ENCODE measurements at places on chromosomes 4 and X.

DNA sequence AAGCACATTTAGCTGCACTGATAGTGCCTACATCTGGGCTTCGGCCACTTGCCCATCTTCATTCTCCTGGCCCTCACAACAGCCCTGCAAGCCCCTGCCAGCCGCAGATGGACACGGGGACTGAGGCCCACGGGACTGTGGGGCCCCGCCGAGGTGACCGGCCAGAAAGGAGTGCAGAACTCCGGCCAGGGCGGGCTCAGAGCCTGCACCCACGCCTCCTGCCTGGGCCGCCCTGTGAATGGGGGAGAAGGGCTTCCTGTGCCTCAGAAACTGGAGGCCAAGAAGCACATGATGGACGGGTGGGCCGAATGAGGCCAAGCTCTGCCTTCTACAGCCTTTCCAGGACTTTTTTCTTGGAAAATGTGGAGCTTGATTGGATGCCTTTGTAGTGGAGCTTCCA is 35.7 kb upstream of the HGFAC start:
- DNase-seq, result no peak

- DNase-seq, result no peak
Measured at GRCh38 chrX:133601116-133601515, 185.8 kb upstream of the GPC4 start.

- DNase-seq, result no peak
Measured at GRCh38 chr4:169644802-169645201, 24.4 kb downstream of the CLCN3 start.

- no peak for DNase-seq
Measured at GRCh38 chrX:18931972-18932371, 51.9 kb downstream of the PHKA2 start.

DNA sequence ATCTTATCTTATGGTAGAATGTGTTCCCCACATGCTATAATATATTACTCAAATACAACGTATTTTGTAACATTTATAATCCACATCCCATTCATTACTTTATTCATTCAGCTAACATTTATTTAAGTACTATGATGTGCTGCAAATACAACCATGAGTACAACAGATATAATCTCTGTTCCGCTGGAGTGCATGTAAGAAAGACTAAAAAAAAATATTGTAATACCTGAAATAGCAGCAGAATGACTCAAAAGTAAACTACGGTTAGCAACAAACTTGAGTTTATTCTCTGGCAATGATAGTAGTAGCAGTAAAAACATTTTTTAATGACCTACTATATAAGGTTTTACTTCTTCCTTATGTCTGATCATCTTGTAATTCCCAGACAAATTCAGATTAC is 1776.3 kb downstream of the STIM2 start:
- DNase-seq, result no peak

GRCh38 chr4:176499518-176499917 is 179.8 kb downstream of the SPCS3 start:
- no peak for DNase-seq

DNA sequence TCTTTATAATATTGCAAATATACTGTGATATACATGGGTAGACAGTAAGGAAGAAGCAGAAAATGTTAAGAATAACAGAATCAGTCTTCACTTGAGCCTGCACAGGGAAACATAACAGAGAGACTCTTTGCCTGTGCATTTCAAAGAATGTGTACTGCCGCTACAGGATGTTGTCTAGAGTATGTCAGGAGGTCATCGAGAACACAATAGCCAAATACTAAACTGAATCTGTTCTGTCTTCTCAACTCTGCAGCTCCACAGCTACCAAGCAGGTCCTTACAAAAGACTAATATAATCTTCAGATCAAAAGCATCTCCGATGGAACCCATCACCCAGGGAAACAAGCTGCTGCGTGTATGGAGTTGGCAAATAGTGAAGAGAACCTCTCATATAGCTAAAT is 471.5 kb downstream of the PCDH10 start:
- DNase-seq, result no peak

GRCh38 chr4:7863911-7864681 is 75.6 kb downstream of the AFAP1 start:
- no peak for DNase-seq

GRCh38 chrX:7983581-7983980 is 56.4 kb upstream of the PNPLA4 start:
- no peak for DNase-seq

DNA sequence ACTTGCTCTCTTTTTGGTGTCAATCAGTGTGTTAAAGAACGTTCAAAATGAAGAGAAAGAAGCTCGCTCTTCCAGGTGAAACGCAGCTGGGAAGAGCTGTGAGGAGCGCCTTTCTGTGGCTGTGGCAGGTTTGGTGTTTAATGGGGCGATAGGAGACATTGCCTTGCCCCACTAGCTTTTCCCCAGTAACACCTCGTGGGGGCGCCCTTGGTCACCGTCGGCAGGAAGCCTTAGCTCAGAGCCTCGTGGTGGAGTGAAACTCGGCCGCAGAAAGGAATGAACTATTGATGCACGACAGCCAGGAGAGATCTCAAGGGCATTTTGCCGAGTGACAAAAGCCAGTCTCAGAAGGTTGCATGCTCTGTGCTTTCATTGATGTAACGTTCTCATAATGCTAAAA is 65.1 kb downstream of the GPR143 start:
- no peak for DNase-seq

DNA sequence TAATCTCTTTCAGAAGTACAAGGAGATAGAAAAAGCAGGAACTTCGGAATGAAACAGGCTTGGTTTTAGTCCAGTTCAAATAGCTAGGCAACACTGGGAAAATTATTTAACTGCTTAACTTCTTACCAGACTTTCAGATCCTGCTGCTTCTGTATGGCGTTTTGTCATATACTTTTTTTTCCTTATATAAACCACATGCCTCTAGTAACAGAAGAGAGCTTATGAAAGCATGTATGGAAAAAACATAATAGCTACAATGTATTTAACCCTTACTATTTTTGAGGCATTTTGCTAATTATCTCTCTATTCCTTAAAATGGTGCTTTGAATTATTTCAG is 439.6 kb downstream of the INPP4B start:
- DNase-seq, result no peak

DNA sequence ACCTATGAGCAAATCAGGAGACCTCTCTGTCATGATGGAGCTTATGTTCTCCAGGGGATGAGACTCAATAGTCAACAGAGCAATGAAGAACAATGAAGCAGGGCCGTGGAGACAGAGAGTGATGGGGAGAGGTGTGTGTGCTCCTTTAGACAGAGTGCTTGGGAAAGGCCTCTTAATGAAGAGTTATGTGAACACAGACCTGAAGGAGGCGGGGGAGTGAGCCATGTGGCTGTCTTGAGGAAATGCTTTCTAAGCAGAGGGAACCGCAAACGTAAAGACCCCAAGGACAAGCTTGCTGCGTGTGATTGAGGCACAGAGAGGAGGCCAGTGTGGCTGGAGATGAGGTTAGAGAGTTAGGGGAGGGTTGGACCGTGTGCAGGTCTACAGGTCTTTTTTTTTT is 53.1 kb downstream of the CHRNA9 start:
- DNase-seq, result no peak

GRCh38 chrX:69109706-69110105 is 55.5 kb downstream of the PJA1 start:
- no peak for DNase-seq

- no peak for DNase-seq
Measured at GRCh38 chrX:119495734-119496726, 27.8 kb downstream of the SLC25A5 start.

DNA sequence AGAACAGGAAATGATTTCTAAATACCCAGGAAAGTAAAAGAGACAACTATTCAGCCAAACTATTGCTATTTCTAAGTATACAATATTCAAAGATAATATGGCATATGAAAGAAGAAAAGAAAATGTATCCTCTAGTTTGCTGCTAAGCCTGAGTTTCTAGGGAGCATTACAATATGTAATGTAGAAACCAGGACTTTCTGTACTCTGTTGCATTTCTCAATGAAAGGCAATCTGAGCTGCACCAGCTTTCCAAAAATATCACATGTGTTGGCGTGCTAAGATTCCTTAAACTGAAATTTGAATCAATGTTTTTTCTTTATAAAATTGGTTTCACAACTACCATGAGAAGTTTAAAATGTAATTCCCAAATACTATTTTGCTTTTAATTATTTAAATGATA is 129.6 kb downstream of the ANK2 start:
- no peak for DNase-seq

GRCh38 chrX:12423346-12423745 is 285.1 kb downstream of the FRMPD4 start:
- DNase-seq, result no peak

GRCh38 chrX:68354879-68355628 is 78.2 kb downstream of the OPHN1 start:
- DNase-seq, result no peak

- DNase-seq, result no peak
Measured at GRCh38 chr4:63607169-63607872, 801.9 kb downstream of the TECRL start.

DNA sequence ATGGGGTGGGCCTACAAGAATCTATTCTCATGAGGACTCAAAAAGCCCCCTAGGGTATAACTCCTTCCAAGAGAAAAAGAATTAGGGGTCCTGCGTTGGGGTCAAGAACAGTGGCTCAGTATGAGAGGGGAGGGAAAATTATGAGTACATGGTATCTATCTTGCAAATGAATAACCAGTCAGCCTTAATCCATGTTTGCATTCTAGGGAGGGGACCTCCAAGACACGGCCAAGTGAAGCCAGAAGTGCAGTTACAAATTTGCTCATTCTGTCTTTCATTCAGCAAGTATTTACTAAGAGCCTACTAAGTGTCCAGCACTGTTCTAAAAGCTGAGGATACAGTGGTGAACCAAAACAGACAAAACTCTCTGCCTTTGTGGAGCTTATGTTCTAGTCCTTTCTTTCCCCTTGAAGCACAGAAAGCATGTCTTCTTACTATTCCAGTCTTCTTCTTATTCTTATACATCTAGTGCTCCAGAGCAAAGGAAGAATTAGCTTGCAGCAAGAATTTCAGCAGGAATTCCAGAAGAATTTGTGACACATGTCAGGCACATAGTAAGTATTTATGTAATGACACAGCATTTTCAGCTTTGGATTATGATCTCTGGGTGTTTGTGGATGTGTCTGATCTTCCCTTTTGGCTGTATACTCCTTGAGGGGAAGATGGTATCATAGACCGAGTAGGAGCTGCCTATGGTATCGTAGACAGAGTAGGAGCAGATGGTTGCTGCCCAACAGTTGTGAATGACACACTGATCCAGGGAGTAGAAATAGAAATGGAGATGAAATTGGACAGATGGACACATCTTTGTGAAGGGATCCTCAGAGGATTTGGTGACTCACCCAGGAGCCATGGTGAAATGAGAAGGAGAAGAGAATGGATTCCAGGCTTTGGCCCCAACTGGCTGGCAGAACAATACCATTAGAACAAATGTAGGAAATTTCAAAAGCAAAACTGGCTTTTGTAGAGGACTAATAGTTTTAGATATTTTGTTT is 75.9 kb downstream of the COQ2 start:
- no peak for DNase-seq

DNA sequence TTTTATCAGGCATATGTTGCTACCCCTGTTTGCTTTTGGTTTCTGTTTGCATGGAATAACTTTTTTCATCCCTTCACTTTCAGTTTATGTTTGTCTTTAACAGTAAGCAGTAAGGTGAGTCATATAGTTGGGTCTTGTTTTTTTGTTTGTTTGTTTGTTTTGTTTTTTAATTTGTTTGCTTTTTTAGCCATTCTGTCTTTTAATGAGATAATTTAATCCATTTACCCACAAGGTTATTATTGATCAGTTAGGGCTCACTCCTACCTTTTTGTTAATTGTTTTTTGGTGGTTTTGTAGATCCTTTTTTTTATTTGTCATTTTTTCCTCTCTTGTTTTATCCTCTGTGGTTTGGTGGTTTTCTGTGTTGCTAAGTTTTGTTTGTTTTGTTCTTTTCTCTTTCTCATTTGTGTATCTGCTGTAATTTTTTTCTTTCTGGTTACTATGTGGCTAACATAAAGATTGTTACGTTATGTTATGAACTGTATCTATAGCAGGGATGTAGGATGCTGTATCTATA is 379.5 kb upstream of the MAD2L1 start:
- DNase-seq, result no peak

- no peak for DNase-seq
Measured at GRCh38 chrX:66022632-66023384, 17.1 kb downstream of the VSIG4 start.

GRCh38 chr4:146857298-146857697 is 88.4 kb downstream of the TTC29 start:
- no peak for DNase-seq

DNA sequence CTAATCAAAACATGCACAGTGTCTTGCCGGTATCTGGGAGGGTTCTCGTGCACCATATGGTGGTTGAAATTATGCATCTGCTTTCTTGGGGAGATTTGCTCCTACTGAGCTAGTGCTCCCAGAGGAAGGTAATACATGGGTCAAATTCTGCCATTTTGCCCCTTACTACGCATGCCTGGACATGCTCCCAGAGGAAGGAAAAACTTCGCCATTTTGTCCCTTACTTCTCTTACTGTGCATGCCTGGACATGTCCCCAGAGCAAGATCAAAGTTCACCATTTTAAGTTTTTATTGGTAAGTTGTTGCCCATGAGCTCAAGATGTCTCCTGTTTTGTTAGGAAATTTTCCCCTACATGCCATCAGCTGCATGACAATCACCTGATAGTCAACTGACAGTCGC is 252.1 kb upstream of the KLHL4 start:
- no peak for DNase-seq

DNA sequence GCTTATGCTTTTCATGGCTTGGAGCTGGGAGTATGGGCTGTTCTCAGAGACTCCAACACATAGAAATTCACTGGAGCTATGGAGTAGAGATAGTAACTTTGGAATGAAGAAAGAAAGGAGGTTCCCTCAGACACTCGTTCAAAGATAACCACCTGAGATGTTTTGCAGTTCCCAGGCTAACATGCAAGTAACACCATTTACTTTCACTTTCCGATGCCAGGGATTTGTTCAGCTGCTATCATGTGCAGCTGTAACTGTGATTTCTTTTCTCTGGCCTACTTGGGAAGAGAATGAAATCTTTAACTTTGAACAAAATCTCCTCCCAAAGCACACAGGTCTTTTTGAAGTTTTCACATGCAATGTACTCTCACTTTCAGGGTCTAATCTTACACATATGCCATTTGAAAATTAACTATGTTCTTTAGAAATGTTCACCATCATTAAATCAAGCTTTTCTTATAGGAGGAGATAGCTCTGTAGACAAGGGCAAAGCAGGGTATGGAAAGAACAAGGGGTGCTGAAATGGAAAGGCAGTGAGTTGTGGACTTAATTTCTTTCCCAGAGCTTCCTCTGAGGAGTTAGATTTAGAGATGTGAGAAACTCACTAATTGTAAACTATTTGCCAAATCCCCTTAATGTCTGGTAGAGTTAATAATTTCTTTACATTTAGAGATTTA is 514.3 kb downstream of the PDHA2 start:
- no peak for DNase-seq

DNA sequence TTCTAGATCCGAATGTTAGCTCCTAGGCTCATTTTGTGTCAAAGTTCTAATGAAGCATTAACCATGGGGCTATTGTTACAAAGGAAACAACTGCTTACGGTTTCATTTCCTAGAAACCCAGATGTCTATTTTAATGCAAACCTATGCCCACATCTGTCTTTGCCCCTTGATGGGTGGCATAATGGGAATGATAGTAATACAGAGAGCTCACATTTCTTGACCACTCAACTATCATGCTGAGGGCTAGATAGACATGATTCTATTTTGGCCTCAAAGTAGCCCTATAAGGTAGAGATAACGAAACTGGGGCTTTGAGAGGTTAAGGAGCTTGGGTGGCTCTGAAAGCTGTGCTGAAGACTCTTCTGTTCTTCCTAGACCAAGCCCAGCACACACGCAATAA is 1.9 kb downstream of the TLR7 start:
- DNase-seq, result no peak

All from stimulated activated CD4-positive, alpha-beta T cell treated with anti-CD3 and anti-CD28 coated beads, Interleukin-15, amount 100 ng/mL, for 48 hours (primary cell).